ENCODE measurements at places on chromosomes 2 and 18.

DNA sequence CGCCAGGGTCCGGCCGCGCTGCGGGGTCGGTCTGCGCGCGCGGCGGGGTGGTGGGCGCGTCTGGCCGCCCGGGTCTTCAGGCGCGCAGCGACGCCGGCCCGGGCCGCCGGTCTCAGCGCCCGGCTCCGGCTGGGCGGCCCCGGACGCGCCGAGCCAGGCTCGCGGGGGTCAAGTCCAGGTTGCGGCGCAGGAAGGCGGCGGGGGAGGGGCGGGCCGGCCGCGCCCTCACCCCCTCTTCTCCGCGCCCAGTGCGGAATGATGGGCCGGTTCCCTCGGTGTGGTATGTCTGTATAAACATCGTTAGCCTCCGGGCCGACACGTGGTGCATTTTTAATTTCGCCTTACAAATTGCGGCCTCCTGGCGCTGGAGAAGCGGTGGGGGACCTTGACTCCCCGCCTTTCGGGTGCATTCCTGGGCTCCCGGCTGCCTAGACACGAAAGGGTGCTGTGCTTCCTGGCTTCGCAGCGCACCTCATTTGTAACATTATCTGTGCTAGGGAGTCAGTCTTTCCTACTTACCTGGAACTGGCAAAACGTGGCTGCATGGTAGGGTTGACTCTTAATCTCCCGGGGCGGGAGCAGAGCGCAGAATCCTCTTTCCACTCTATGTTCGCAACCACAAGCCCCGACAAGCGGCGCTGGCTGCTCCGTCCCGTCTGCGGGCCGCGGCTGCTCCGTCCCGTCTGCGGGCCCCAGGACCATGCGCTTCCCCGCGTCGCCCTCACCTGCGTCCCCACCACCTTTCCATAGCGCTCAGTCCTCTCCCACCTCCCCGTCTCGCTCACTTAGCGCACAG lies 69.0 kb downstream of the CTAGE1 start:
- no peak for DNase-seq

DNA sequence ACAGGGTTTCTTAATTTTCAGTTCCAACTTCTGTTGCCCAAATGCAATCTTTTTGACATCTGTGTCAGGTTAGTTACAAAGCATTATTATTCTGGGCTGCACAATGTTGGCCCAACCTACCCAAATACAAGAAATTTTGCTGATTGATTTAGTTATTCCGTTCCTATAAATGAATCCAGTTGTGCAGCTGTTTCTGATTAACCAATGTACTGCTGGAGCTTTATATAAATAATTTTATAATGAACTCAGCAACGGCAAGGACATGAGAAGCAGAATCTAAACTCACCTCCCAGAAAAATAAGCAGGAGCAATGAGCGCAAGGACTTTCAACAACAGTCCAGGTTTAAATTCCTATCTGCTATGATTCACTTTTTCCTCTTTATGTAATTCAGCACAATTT lies 76.3 kb upstream of the WIPF1 start:
- no peak for DNase-seq

DNA sequence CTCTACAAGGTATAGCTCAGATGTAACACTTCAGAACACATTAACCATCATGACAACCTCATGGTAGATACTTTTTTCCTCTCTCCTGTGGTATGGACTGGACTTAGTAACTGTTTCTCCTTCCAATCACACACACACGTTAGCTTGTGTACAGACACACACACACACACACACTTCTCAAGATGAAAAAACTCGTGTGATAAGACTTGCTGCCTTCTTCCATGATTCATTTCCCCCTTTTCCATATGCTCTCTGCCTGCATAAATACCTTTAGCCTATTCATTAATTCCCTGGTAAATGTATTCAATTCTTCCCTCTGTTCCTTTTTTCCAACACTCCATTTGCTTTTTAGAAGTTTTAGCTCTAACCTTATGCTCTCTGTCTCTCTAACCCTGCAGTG lies 118.9 kb upstream of the TANK start:
- DNase-seq: no peak

- no peak for DNase-seq
Measured at GRCh38 chr18:23757437-23757733, 68.1 kb downstream of the LAMA3 start.

- no peak for DNase-seq
Measured at GRCh38 chr2:46548103-46548486, 68.7 kb downstream of the TMEM247 start.

GRCh38 chr2:205785507-205786260 lies 103.4 kb downstream of the NRP2 start:
- DNase-seq: no peak

DNA sequence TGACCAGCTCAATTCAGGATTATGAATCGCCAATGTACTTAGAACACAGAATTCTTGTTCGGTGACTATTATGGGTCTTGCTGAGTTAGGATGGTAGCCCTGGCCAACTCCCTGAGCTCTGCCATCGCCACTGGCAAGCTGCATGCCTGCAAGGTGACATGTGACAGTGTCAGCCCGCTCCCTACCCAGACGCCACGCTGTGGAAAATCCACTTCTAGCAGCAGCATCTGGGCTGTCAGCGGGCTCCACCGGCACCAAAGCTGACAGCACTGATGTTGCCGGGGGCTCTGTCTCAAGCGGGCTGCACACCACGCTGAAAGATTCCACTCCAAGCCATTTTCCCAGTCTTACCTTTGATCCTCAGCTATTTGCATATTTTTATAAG lies 100.7 kb downstream of the MYT1L start:
- no peak for DNase-seq

GRCh38 chr18:60200558-60200957 lies 172.0 kb downstream of the MC4R start:
- DNase-seq: no peak

DNA sequence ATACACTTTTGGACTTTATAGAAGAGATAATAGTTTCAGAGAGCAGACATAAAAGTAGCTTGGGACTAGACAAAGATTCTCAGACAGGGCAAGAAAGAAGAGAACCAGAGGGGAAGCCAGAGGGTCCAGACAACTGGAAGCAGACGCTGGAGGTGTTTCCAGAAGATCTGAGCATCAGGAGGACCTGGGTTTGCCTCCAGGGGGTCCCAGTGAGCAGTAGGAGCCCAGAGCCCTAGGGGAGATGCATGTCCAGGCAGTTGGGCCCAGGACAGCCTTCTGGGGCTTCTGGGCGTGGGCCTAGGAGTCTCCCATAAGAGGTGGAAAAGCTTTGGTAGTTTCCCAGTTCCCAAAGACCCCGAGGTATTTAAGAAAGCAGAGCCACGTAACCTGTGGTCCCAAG lies 251.2 kb upstream of the ID2 start:
- no peak for DNase-seq

- no peak for DNase-seq
Measured at GRCh38 chr2:189954989-189955388, 107.5 kb downstream of the MSTN start.

DNA sequence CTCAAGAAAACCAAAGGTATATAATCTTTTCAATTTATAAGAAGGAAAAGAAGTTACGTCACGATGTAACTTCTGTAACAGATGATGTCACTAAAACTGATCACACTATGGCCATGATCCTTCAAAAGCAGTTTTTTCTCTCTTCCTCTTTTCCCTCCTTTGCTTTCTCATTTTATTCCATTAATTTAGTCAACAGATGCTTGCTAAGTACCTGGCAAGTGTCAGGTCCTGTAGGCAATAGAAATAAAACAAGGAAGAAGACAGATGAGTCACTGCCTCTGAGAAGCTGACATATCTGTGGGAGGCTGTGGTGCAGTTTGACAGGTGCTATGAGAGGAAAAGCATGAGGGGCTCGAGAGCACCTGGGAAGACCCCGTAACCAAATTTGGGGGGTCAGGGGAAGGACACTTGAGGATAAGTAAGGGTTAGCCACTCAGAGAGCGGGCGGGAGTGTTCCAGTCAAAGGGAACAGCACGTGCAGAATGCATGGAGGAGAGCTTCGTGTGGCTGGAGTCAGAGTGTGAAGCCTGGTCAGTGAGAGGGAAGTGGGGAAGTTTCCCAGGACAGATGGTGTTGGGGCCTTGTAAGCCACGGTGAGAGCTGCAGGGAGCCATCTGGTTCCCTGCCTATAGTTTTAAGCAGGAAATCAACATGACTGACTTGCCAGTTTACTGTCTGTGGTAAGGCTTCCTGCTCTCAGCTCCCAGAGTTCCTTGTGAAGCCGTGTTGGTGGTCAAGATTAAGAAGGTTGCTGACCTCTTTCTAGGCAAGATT lies 198.8 kb upstream of the FOSL2 start:
- DNase-seq: no peak

GRCh38 chr2:219828127-219828526 lies 200.7 kb downstream of the SLC4A3 start:
- DNase-seq: no peak

GRCh38 chr2:17541531-17541950 lies 1.0 kb downstream of the VSNL1 start:
- no peak for DNase-seq

- no peak for DNase-seq
Measured at GRCh38 chr2:200471324-200471848, 38.5 kb downstream of the KCTD18 start.

DNA sequence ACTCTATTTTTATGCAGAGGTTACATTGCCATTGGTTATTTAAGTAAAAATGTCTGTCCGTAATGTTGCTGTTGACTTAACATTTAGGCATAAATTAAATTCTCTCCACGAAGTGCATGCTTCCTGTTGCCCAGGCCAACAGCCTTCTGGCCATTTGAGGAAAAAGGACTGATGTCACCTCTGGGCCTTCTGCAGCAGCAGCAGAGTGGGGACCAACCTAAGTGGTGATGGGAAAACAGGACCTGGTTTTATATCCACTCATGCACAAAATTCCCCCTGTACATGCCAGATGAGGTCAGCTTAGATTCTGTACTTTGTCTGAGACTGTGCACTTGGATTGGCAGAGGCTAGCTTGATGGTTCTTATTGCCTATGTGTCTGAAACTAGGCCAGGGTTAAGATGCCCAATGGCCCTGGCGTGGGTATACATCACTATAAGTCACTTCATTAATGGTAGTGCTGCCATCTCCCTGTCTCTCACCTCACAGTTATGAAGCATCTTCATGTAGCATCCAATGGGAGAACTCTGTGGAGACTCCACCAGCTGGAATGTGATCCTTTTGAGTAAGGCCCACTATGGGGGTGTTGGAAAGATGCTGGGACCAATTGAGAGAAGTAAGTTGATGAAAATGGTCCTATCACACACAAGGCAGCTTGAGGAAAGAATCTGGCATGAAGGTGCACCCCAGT lies 4.4 kb downstream of the ARHGAP25 start:
- DNase-seq: no peak

DNA sequence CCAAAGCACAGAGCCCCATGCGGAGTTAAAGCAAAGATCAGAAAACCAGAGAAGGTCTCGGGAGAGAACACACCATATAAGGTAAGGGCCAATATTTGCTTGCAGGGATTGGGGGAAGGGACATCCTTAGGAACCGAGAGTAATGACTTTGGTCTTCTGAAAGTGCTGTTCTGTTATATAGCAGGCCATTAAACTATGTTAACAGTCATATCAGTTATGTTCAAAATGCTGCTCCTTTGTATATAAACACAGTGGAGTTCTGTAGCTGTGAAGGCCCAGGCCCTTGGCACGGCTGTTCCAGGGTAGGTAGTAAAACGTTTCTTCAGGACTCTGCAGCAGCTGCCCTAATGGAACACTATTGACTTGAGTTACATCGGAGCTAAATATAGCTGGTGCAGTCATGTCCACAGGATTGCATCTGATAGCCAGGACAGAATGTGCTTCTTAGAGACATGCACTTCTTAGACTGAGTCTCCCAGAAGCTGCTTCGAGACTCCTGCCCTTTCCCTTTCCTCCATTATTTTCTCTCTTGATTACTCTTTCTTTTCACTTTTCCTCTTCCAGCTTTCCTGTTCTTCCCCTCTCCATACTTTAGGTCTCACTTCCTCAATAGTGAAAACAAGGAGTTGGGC lies 122.4 kb downstream of the SETBP1 start:
- no peak for DNase-seq

DNA sequence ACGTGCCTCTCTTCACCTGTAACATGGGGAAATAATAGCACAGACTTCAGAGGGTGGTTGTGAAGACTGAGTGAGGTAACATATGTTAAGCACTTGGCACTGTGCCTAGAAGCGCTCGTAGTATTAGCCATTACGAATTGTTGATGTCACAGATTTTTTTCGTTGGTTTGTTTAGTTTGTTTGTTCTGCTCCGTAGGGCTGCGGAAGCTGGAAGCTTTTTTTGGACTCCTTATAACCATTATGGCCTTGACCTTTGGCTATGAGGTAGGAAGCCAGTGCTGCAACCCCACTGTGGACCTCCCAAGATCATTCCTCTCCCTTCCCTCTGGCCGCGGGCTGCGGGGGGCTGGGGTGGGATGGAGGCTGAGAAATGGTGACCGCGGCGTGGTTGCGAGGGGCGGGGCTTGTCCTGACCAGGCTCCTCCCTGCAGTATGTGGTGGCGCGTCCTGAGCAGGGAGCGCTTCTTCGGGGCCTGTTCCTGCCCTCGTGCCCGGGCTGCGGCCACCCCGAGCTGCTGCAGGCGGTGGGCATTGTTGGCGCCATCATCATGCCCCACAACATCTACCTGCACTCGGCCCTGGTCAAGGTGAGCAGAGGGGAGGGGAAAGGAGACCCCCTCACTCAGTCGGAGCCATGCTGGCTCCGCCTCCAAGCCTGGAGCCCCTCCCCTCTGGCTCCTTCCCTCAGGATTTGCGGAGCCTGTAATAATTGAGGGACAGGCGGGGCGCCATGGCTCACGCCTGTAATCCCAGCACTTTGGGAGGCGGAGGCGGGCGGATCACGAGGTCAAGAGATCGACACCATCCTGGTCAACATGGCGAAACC lies 5.5 kb downstream of the SLC11A1 start:
- no peak for DNase-seq

GRCh38 chr2:227301523-227301922 lies 23.5 kb upstream of the MFF start:
- no peak for DNase-seq

GRCh38 chr2:68282811-68283418 lies 30.6 kb upstream of the PPP3R1 start:
- no peak for DNase-seq

GRCh38 chr18:78683191-78684010 lies 296.2 kb upstream of the SALL3 start:
- DNase-seq: no peak

- DNase-seq: no peak
Measured at GRCh38 chr18:48762022-48762421, 188.7 kb downstream of the SMAD7 start.

Measured in stimulated activated CD8-positive, alpha-beta memory T cell treated with anti-CD3 and anti-CD28 coated beads, Interleukin-4, amount 100 ng/mL, for 4 hours (primary cell).